AG09319 (cell line): ENCODE measurements at places on chromosomes 1 and 21.

DNA sequence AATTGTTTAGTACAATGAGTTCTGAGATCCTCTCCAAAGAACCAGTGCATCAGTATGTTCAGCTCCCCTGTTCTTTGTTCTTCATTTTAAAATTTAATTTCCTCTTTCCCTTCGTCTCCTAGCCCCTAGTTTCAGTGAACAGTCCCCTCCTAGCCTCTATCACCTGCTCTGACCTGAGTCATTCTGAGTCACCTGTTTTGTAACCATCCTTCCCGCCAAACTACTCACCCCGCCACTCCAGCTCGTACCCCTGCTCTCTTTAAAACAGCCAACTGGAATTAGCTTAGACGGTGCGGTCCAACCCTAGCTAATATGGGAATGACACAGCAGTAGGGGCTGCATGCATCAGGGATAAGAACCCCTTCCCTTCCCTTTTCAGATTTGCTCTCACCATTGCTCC is 16.8 kb upstream of the ERVH48-1 start:
- no peak for DNase-seq

GRCh38 chr1:170114906-170115305 is 30.9 kb upstream of the NTMT2 start:
- no peak for DNase-seq

GRCh38 chr21:46551636-46552241 is 53.1 kb downstream of the S100B start:
- DNase-seq = no peak

GRCh38 chr1:221868593-221869303 is 126.9 kb upstream of the DUSP10 start:
- DNase-seq = peak; percentile 60

DNA sequence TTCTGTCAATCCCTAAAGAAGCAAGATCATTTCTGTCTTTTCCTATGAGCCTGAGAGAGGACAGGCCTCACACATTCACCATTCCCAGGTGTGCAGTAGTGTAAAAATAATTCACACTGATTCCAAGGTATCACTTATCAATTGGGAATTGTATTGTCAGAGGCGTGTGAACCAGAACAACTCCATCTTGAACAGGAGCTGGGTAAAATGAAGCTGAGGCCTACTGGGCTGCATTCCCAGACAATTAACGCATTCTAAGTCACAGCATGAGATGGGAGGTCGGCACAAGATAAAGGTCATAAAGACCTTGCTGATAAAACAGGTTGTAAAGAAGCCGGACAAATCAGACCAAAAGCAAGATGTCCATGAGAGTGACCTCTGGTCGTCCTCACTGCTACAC is 239.2 kb downstream of the SMYD3 start:
- DNase-seq = no peak

- no peak for DNase-seq
Measured at GRCh38 chr1:29223521-29223920, 7.2 kb downstream of the MECR start.

GRCh38 chr1:233587958-233588799 is 25.7 kb upstream of the KCNK1 start:
- no peak for DNase-seq

GRCh38 chr1:237740846-237741245 is 149.9 kb downstream of the ZP4 start:
- DNase-seq = no peak

DNA sequence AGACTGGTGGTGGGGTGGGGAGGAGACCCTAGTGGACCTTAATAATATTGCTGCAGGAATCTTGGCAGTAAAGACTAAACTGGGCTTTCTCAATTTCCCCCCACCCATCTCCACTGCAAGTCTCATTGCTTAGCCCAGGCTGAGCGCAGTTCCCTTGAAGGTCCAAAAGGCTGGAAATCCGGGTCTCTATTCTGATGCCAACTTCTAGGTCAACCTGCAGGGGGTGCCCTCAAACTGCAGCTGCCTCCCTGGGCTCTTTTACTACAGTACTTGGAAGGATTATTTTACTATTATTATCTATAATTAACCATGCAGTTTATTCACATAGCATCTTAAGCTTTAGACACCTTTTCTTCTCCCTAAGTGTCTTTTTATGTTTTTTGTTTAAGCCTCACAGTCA is 85.4 kb upstream of the WARS2 start:
- no peak for DNase-seq

DNA sequence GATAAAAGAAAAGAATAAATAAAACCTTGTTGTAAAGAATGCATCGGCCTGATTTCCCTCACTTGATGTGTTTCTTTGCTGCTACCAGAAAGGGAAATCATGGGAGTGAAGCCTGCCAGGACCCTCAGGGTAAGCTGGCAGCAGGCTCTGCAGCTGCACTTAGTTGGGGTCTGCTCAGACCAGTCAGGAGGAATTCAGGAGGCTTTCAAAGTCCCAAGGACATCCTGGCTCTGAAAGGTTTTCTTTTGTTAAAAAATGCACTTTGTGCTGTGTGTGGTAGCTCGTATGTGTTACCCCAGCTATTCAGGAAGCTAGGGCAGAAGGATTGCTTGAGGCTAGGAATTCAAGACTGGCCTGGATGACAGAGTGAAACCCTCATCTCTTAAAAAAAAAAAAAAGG is 254.8 kb downstream of the ZNF648 start:
- DNase-seq = no peak
